ENCODE measurements at places on chromosomes 3 and 15.
A peak's percentile ranks its signal among the peaks of the same experiment; 100 is the strongest.

- DNase-seq, result no peak
Measured at GRCh38 chr15:58286523-58286922, 145.3 kb upstream of the LIPC start.

DNA sequence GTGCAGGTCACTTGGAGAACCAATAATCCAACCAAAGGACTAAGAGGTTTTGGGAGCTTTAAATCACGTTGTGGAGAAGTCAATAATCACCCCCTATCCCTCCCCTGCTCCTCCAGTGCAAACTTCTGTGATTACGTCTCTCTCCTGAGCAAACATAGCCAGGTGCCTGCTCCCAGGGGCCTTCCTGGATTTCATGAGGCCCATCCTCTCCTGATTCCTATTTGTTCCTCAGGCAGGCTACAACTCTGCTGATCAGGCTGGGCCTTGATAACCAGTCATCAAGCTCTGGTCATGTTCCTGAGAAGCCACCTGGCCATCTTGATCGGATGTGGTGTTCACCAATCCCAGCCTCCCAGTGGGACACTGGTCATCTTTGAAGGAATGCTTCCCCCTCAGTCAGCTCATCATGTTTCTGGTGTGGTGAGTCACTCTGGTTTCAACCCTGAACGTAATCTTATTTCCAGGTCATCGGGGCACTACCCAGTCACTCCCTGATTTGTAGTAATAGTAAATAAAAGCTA, 2.9 kb upstream of the ZNF710 start:
- peak; percentile 58 for DNase-seq

- no peak for DNase-seq
Measured at GRCh38 chr3:30333903-30334302, 272.5 kb upstream of the TGFBR2 start.

DNA sequence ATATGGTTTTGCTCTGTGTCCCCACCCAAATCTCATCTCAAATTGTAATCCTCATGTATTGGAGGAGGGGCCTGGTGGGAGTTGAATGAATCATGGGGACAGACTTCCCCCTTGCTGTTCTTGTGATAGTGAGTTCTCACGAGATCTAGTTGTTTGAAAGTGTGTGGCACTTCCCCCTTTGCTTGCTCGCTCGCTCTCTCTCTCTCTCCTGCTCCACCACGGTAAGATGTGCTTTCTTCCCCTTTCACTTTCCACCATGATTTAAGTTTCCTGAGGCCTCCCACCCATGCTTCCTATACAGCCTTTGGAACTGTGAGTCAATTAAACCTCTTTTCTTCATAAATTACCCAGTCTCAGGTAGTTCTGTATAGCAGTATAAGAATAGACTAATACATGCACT, 60.7 kb downstream of the GSK3B start:
- DNase-seq, result peak; percentile 70

DNA sequence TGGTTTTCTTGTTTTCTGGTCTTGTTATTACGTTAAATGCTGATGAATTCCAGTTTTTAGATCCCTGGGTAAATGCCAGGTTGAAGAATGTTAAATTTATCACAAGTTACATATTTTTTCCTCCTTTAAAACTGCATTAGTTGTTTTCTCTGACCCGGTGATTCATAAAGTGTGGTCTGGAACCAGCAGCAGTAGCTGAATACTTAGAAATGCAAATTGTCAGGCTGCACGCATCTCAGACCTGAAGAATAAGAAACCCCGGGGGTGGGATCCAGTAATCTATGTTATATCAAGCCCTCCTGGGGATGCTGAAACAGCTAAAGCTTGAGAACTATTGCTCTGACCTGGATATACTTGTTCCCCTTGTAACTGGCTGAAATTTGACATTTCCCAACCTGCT, 69.1 kb downstream of the PEX5L start:
- DNase-seq, result no peak

DNA sequence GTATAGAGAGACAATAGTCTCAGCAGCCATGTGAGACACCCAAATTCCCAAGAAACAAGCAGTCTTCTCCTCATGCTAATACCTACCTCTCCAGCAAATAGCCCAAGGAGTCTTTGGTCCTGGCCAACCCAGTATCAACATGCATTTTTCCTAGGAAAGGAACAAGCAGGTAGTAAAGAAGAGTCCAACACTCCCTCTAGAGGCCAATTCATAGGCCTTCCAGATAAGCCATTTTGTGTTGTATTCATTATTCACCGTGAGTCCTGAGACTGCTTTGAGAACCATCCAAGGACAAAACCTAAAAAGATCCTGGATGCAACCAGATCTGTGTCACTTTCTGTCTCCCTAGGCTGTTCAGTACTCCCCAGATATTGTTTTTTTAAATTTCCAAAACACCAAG, 63.6 kb upstream of the SNTN start:
- no peak for DNase-seq

- peak; percentile 91 for DNase-seq
Measured at GRCh38 chr15:72685925-72686794, at the start of the genes BBS4 and HIGD2B. TSS of gene BBS4 (plus strand) at chr15:72686207. CDS start at chr15:72686228, 21 bp downstream. TSS of gene HIGD2B (minus strand) at chr15:72686182. CDS start at chr15:72676374, 9,808 bp downstream.
